ENCODE measurements at places on chromosomes 3 and 15.

GRCh38 chr15:32853592-32853991 is 135.8 kb downstream of the GREM1 start:
- no peak for DNase-seq

GRCh38 chr3:124770336-124771082 is 40.3 kb downstream of the UMPS start:
- no peak for DNase-seq

- DNase-seq: no peak
Measured at GRCh38 chr3:143132246-143132980, 12.8 kb downstream of the CHST2 start.

DNA sequence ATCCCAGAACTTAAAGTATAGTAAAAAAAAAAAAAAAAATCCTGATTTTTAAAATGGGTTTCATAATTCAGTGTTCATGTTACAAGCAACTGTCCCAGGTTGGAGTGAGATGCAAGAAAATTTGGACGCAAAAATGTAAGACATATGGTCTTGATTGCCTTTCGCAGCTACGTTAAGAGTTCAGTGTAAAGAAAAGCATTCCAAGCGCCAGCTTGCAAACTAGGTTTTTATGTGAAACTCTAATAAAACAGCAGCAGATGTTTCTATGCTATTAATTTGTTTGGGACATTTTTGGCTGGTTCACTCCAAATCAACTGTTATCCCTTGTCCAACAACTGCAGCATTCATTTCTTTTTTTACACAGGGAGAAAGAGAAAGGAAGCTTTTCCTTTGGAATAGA is 957.8 kb downstream of the ROBO1 start:
- DNase-seq: no peak

Data from right lobe of liver (tissue), 6 donors.